ENCODE measurements at places on chromosomes 6 and 20.

- DNase-seq, result no peak
Observed at GRCh38 chr20:19376451-19377229, 164.2 kb downstream of the SLC24A3 start.

DNA sequence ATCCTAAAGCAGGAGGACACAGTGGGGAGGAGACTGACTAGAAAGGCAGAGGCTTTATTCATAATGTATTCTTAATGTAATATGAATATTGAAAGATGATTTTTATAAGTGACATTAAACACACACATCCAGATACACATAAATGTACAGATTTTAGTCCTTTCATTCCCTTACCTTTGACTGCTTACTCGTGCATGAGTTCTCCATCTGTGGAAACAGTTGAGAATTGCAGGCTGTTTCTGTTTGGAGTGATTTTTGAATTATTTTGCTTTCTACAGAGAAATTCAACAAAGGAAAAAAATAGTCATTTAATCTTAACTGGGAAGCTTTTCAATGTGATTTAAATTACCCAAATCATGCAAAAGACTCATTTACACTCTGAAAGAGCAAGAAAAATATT is 136.5 kb downstream of the RIMS1 start:
- no peak for DNase-seq

GRCh38 chr6:56851541-56852259 is 103.2 kb upstream of the BEND6 start:
- DNase-seq, result peak; percentile 26

DNA sequence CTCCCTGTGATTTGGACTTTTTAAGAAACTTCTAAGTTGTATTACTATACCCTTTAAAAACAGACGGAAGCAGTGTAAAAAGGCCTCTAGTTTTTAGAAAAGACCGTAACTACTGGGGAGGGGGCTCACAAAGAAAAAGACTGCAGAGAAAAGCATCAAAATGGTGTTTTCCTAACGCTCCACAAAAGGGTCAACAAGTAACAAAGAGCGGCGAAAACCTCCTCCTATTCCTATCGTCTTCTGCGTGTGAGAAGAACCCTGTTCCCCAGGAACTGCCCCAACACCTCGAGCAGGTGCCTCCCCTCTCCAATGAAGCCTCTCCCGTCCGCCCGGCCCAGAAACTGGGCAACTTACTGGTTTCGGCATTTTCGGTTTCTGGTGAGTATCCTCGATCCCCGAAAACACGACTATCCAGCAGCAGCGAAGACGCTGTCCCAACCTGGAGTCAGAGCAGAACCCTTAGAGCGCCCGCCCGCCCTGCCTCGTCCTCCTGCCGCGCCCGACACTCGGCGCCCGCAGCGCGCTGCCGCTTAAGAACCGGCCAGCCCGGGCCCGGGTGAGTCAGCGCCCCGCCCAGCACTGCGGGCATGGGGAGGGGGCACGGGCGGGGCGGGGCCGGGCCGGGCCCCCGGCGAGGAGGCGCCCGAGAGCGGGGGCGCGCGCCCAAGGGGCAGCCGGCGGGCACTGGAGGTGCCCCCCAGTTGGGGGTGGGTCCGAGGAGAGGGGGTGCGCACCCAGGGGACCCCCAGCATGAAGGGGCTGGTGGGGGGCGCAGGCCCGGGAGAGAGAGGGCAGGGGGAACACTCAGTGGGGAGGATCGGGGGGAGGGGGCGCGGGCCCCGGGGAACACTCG is 1.2 kb downstream of the EZR start:
- DNase-seq, result no peak

DNA sequence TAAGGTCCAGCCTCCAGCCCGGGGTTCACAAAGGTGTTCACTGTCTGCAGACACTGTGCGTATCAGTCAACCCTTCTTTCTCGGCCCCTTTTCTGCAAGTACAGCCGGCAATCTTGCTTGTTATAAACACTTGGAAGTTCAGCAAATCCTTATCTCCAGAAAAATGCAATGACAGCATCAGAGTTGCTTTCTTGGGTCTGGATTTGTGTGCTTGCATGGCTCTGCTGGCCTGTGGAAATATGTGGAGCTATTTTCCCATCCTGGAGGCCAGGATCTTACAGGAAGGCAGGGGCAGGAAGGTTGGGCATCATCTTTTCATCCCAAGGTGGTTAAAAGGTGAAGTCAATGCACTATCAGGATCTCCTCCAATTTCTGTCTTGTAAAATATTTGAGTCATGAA is 100.3 kb downstream of the SMOC2 start:
- no peak for DNase-seq

DNA sequence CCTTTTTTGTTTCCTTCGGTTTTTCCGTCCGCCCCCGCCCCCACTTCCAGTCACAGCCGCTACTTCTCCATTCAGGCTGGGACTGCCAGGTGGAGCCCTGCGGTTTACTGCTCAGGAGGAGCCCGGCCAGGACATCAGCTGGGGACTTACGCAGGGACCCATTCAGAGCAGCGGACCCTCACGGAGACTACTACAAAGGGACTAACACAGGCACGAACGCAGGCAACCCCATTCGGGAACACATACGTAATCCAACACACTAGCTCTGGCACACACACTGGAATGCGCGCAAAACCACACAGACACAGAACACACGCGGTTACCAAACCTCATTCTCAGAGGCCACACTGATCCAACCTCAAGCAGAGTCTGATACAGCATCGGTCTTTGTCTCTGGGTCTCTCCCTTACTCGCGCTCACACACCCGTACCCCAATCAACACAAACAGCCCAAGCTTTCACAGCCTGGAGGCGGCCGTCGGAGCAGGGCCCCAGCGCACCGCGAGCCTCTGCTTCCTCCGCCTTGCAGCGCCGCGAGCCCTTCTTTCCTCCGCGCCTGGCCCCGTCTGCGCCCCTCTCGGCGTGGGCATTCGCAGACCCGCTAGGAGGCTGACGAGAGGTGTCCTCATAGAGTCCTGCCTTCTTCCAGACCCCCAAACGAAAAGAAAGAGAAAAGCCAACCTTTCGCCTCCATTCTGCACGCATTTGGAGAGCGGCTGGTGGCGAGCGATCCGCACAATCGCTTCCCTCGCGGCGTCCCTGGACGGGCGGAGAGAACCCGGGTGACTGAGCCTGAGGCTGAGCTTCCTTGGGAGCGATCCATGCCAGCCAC is 1.1 kb upstream of the SLC32A1 start:
- no peak for DNase-seq

DNA sequence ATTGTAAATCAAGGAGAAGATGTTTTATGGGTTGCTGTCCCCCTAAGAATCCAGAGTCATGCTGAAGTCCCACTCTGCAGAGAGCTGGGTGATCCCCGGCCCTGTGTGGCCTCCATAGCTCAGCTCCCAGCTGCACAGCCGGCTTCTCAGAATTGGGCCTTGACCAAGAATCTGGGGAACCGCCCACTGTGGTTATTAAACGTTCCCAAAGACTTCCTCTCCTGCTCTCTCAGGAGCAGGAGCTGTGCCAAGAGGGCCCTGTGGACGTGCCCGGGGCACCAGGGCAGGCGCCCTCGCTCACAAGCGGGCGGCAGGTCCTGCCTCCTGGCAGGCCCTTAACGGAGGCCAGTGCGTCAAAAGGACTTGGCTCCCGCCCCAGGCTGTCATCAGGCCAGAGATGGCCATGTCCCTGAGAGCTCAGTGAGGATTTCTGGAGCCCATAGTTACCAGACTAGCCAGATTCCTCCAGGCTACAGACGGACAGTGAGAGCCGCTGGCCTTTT is 30.4 kb downstream of the ZC3H12D start:
- no peak for DNase-seq

DNA sequence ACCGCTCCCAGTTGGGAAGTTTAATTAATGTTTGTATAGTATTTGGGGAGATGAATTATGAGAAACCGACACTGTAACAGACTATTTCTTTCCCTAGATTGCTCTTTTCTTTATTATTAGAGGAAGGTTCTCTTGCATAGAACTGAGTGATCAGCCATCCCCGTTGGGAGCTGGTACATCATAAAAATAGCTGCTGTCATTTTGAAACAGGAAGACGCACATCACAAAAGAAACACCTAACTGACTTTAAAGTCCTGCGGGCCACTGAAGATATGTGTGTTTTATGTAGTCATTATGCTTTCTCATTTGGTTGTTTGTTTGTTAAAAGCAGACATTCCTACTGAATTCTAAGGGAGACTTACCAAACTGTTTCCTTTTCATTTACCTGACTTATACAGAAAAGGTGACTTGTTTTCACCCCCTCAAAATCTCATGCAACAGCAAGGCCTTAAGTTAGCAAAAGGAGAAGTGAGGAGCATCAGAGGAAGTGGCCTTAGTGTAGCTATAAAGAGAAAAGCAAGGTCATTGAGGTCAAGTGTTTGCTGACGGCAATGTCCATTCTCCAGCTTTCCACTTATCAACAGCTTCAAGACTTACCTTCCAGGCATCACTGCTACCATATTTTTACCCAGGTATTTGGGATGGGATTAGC is 91.0 kb downstream of the PKHD1 start:
- DNase-seq, result no peak

GRCh38 chr20:30922129-30922528 is 335.3 kb upstream of the DEFB115 start:
- DNase-seq, result no peak

- DNase-seq, result no peak
Observed at GRCh38 chr6:13522656-13523055, 35.3 kb upstream of the GFOD1 start.

DNA sequence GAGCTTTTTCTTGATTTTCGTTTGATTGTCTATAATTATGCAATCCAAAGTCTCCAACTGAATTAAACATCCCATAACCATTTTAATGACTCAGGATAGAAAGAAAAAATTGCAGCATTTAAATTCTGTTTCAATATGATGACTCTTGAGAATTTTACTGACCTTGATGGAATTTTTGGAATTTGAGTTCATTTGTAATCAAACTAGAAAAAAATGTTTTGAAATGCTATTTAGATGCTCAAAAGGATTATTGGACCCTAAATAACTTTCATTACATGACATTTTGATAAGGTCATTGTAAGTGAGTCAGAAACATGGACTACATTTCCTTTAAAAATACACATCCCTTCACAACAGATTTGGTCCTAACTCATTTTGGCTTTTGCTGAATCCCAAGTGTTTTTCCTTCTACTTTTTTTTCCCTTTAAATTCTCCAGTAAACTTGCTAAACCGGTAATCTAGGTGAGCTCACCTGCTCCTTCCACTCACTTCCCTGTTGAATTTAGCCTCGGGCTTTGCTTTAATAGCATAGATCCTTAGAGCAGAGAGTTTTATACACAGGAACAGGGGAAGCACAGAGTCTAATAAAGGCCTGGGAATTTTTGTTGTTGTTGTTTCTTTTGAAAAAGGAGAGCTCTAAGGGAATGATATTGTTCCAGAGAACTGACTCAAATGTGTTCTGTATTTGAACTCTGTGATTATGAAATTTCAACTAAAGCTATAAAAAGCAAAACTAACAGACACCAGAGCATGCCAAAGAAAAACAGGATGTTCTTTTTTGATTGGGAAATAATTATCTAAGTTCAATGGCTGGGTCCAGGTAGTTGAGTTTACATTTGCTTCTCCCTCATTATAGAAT is 1088.2 kb upstream of the CITED2 start:
- peak; percentile 26 for DNase-seq

DNA sequence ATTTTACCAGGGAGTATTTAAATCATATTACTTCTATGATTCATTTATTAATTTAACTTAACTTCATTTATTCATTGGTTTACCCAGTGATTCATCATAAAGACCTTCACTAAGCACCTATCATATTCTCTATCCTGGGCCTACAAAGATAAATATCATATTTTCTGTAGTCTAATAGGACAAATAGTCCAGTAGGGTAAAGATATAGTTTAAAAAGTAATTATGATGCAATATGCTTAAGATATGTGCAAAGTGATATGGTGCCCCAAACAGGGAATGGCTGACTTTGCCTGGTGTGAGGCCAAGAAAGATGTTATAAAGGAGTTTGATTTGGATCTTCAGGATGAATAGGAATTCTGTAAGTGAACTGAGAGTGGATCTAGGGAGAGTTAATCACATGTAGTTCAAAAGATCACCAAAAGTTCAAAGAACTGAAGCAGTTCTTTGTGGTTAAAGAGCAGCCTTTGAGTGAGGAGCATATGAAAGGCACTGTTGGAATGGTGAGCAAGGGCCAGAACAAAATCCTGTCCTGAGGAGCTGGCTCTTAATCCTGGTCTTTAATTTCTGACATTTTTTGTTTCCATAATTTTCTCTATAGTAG is 45.5 kb downstream of the MLIP start:
- no peak for DNase-seq

GRCh38 chr6:57324538-57324937 is 7.1 kb downstream of the PRIM2 start:
- no peak for DNase-seq

- no peak for DNase-seq
Observed at GRCh38 chr6:36546308-36546919, 865 bp downstream of the STK38 start.

DNA sequence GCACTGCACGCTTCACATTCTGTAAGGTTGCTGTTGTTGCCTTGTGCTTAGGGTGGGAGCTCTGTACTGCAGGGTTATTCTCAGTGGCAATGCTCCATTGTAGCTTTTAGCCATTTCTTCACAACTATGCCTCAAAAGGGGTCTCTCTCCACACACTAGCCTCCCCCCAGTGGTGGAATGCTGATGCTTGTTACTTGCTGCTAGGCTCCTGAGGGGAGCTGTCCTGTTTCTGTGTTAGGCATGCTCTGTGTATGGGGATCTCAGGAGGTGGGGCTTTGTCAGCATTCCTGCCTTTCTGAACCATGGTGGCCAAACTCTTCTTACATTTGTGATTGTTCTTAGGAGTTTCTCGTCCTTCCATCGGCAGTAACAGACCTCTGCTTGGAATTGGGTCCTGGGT is 18.8 kb downstream of the TMEM170B start:
- no peak for DNase-seq

- DNase-seq, result no peak
Observed at GRCh38 chr6:14066782-14067406, 50.7 kb upstream of the CD83 start.

DNA sequence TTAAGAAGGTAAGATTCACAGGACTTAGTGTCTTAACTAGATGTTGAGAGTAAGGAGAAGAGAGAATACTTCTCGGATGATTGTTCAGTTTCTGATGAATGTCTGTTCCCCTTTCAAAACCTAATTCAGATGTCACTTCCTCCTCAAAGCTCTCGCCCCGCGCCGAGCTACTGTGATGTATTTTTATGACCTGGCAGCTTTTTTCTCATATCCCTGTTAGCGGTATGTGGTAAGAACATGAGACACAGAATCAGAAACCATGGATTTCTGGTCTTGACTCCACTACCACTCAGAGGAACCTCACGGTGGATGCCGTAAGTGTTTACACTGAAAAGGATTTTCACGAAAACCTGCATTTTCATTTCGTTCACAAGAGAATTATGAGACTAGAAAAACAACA is 48.4 kb downstream of the CEP43 start:
- DNase-seq, result no peak

- no peak for DNase-seq
Observed at GRCh38 chr20:33211817-33212424, 5.2 kb upstream of the BPIFA3 start.

GRCh38 chr20:32922466-32922865 is 63.7 kb downstream of the EFCAB8 start:
- no peak for DNase-seq
